NCI-H748 treated with DMSO at 0.1 percent for 48 hours (cell line): ENCODE measurements at places on chromosomes 1 and 21.

- DNase-seq: no peak
These were observed 4.1 kb downstream of the PPT1 start for GRCh38 chr1:40092706-40093639.

DNA sequence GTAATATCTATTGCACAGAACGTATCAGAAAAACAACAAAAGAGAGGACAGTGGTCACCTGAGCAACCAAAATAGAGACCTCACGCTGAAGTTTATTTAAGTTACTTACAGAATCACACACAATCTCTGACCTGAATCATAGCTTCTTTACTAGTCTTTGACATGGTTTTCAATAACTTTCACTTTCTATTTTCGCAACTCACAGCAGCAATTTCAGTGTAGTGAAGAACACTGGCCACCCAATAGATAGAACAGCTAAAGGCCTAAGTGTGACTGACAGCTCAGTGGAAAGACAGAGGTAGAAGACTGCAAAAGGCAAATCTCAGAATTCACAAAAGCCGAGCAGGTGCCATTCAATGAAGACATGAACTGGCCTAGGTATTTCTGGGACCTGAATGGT, 435.6 kb upstream of the CHRM3 start:
- DNase-seq: no peak

- DNase-seq: no peak
These were observed 997 bp downstream of the IFNAR2 start for GRCh38 chr21:33230545-33231324.

GRCh38 chr1:228902781-228903433, 167.6 kb downstream of the RHOU start:
- peak; percentile 15 for DNase-seq

DNA sequence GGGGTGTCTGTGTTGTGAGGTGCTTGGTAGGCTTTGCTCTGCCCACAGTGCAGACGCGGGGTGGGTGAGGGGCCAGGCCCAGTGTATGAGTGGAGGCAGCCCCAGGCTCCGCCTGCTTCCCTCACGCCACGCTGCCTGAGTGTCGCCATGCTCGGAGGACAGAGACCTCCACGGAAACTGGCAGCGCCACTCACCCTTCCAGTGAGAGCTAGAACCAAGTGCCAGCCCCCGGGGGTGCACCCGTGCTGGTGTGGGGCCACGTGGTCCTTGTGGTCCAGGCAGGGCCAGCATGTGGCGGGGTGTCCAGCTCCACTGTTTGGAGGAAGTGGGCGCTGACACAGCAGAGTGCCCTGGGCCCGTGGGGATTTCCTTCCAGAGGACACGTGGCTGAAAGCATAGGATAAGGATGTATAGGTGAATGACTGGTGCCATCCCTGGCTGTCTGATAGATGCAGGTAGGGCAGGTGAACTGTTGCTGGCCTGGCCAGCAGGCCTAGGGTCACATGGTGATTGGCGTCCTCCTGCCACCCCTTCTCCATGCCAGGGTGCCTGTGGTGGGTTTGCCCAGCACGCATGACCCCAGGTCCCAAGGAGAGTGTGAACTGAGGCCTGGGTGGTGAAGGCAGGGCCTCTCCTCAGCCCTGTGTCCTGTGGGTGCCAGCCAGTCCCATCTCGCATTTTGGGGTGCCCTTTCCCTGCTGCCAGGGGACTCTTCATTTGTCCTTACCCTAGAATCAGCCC, 3.8 kb downstream of the LRRC3 start:
- DNase-seq: no peak

- DNase-seq: no peak
These were observed 4.0 kb downstream of the SHISAL2A start for GRCh38 chr1:52636721-52637695.

DNA sequence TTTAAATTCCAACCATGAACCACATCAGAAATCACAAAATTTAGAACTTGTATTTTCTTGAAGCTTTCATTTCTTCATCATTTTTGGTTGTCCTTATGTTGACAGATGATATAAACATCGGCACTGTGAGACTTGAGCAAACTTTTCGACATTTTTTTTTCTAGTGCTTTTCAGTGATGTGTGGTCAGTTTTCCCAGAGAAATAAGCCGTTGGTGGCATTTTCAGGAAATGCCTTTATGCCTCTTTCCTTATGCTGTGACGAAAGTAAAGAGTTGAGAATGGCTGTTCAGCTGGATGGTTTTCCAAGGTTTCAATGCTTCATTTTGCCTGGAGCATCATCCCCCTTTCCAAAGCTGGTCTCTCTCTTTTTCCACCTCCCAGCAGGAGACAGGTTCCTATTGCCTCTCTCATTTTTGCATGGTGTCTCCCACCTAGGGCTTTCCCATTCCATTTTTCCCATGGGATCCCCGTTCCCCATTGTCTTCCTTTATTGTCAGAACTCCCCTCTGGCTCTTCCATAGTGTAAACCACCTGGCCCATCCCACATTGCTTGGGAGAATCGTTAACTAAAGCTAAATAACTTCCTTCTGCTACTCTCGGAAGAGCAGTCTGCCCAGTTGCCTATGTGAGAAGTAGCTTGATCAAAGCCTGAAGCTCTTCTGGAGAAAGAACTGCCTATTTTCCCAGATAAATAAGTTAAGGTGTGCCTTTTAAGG, 61.4 kb upstream of the DYNLT5 start:
- DNase-seq: no peak

GRCh38 chr1:239536165-239536849, 149.9 kb downstream of the CHRM3 start:
- DNase-seq: no peak

- DNase-seq: no peak
These were observed 35.8 kb upstream of the C1orf105 start for GRCh38 chr1:172384656-172385055.

DNA sequence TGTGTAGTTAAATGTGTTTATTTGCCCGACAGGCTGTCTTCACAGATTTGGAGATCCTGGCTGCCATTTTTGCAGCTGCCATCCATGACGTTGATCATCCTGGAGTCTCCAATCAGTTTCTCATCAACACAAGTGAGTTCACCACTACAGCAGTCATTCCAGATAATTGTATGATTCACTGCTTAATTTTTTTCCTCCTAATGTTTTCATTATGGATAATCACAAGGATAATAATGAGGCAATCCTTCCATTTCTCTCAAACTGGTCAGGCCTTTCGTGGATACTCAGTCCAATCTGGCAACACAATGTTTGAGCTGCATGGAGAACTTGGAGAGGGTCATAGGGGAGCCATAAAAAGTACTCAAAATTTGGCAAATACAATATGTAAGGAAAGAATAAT, 168.3 kb upstream of the SGIP1 start:
- DNase-seq: no peak

GRCh38 chr1:4664095-4664494, 9.7 kb downstream of the AJAP1 start:
- no peak for DNase-seq

DNA sequence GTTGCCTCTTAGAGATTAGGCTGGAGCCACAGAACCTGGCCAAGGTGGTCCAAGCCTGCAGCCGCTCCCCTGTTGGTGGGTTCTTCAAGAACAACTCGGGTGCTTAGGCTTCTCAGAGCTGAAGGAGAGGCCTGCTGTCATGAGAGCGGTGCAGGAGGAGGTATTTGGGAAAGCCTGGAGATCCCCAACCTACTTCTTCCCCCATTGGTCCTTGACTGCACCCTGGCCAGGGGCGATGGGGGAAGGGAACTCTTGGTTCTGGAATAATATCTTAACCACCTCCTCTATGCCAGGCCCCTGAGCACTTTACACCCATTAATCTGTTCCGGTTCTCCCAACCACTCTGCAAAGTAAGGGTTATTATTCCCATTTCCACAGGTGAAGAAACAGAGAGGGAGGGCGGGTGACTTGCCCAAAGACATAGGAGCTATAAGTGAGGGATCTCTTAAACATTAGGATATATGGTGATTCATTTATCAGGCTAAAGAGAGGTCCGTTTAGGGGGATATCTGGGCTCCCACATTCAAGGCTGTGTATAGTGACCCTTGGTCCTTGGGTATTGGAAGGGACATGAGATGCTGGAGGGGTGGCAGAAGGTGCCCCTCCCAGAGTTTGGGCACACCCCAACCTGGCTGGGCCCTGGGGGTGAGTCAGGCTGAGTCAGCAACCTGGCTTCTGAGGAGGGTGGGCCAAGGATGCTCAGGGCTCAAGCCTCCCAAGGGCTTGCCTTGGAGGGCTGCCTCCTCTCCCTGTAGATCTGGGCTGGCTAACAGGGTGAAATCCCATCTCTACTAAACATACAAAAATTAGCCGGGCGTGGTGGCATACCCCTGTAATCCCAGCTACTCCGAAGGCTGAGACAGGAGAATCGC, 5.2 kb downstream of the TRNP1 start:
- no peak for DNase-seq

GRCh38 chr1:224852901-224853568, 76.4 kb upstream of the DNAH14 start:
- no peak for DNase-seq

GRCh38 chr1:111252786-111253185, 25.3 kb downstream of the CHI3L2 start:
- DNase-seq: no peak
